ENCODE measurements at places on chromosomes 7 and 10. TPM values are rescaled to one million over a fixed set of nuclear protein-coding genes. Genes with fewer than 3 reads are reported as not detected.

Gene PCLO
- 34.6 TPM for total RNA-seq

Gene KLF14
- 0.16 TPM for total RNA-seq

Gene PAPSS2
- 15.2 TPM for total RNA-seq

Gene ADCY1
- total RNA-seq, result 43.0 TPM

Gene DOCK1
- 77.0 TPM for total RNA-seq

Gene MYL10
- 3.8 TPM for total RNA-seq

Gene ALOX5
- total RNA-seq, result 8.1 TPM

Gene PRKCQ
- total RNA-seq, result 8.7 TPM

Gene MYOF
- 59.4 TPM for total RNA-seq

Gene AKR1C3
- 6.0 TPM for total RNA-seq

Gene ARF5
- total RNA-seq, result 135 TPM

Gene CHAT
- total RNA-seq, result 1.8 TPM

Gene PKD2L1
- 0.16 TPM for total RNA-seq

Gene CPVL
- 7.9 TPM for total RNA-seq

Gene IFIT3
- total RNA-seq, result 11.8 TPM

Gene TRIL
- 19.8 TPM for total RNA-seq

Gene SYNPO2L
- 2.5 TPM for total RNA-seq

Gene UTF1
- total RNA-seq, result not detected

Gene PTPRN2
- total RNA-seq, result 13.2 TPM

Gene SLC18A2
- 7.0 TPM for total RNA-seq

Gene IKZF1
- 4.4 TPM for total RNA-seq
